H7 (cell line): ENCODE measurements at places on chromosomes 2 and 18. TPM values are rescaled to one million over a fixed set of nuclear protein-coding genes. Genes with fewer than 3 reads are reported as not detected.

- DNase-seq, result peak; percentile 52
Observed at GRCh38 chr2:10283106-10284062, 19.3 kb upstream of the HPCAL1 start.

GRCh38 chr2:126208266-126208665 is 447.7 kb upstream of the GYPC start:
- DNase-seq, result no peak

GRCh38 chr2:105257981-105258380 is 16.4 kb downstream of the GPR45 start:
- DNase-seq, result no peak

DNA sequence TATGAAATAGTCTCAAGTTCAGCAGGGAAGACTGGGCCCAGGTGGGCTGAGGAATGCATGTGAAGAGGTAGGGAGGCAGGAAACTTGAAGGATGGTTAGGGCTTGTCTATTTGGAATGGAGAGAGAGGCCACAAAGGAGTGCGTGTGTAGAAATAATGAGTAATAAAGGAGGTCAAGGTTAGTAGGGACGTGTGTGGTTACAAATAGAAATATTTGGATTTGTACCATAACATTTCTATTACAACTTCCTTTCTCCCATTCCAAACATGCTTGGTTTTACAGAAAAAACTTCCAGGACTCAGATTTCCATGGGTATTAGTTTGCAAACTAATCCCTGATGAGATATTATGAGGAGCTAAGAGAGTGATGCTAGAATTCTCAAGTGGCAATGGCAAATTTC is 280.6 kb downstream of the NCKAP5 start:
- DNase-seq, result no peak

- no peak for DNase-seq
Observed at GRCh38 chr18:76448256-76449110, 46.6 kb downstream of the ZNF516 start.

DNA sequence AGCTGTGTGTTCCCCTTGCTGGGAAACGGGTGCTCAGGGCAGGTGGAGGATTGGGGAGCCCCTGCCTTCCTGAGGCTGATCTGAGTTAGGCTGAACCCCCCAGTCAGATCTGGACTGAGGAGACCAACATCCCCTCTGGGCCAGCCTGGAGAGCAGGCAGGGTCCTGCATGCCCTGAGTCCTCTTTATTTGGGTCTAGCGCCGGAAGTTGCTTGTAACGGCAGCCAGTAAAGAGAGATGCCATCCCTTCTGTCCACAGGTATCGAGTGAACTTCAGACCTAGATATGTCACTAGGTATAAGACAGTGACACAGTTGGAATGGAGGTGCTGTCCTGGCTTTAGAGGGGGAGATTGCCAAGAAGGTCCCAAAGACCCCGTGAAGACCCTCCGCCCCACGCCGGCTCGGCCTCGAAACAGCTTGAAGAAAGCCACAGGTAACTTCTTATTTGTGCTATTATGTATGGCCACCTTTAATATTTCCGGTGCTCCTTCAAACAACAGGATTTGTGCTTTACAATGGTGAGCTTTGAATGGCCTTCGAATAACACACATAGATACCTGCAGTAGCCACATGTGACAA is 38.0 kb downstream of the EMILIN2 start:
- DNase-seq, result peak; percentile 28

- DNase-seq, result no peak
Observed at GRCh38 chr18:59748628-59749360, 51.6 kb upstream of the CCBE1 start.

GRCh38 chr2:33062665-33063250 is 116.0 kb downstream of the LTBP1 start:
- DNase-seq, result no peak

- no peak for DNase-seq
Observed at GRCh38 chr18:63098018-63098981, 221.3 kb downstream of the BCL2 start.

DNA sequence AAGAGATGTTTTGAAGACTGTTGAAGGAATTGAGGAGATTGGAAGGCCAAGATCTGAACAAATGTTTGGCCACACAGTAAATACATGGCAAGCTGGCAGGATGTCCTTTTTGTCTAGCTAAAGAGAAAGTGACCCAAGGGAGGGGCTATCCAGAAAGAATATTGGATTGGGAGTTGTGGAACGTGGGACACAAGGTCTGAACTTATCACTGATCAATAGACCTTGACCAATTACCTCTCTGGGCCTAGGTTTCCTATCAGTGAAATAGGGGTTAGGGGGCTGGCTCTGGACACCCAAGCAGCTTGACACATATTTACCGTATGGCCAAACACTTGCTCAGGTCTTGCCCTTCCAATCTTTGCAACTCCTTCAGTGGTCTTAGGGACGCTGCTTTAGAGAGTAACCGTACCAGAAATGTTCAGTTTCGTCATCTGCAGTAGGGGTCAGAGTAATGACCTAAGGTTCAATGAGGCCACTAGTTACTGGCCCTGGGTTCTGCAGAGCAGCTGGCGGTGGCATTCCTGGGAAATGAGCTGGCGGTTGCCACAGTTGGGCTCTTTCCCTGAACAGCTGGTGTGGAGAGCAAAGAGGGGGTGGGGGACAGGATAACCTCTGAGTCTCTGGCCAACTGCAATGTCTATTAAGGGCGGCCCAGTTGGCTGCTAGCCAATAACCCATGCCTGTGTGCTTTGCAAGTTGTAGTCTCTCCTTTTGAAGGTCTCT is 70.1 kb upstream of the STPG4 start:
- DNase-seq, result no peak

- no peak for DNase-seq
Observed at GRCh38 chr2:46179037-46179621, 118.1 kb upstream of the EPAS1 start.

GRCh38 chr2:120661551-120661950 is 74.1 kb upstream of the GLI2 start:
- DNase-seq, result peak; percentile 89

LHCGR gene
- total RNA-seq, result 0.22 TPM in 1 of 2 replicates, not detected in the other

L3MBTL4 gene
- total RNA-seq, result 0.48 and 0.59 TPM in 2 replicates

CDH7 gene
- 0.11 and 0.17 TPM in 2 replicates for total RNA-seq

FBXO15 gene
- 0.55 and 1.5 TPM in 2 replicates for total RNA-seq

GBX2 gene
- total RNA-seq, result 24.4 and 27.3 TPM in 2 replicates
